ENCODE measurements at places on chromosomes 4 and X. TPM values are rescaled to one million over a fixed set of nuclear protein-coding genes. Genes with fewer than 3 reads are reported as not detected.
A peak's percentile ranks its signal among the peaks of the same experiment; 100 is the strongest.

DNA sequence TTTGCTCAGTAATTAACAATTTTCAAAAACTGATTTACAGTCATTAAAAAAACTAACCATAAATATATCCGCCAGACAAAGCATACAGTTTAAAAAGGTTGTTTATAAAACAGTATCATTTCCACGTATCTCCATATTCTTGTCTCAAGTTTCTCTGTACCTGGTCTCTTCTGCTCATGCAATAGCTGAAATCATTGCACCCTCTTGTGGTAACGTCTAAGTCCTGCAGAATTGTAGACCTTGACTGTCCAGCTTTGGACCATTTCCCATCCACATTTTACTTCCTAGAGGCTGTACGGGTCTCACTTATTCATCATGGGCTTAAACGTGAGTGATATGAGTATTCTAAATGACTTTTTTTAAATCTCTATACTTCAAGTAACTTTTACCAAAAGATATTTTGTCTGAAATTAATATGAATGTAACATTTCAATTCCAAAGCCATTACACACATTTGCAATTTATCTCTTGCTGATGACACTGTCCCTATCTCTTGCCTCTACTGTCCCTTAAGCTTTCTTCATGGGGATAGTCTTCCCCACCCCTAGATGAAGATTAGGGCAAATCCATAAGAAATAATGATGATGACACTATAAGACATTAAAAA is 118.5 kb downstream of the BTC start:
- peak; percentile 50 for DNase-seq

- DNase-seq: no peak
Observed at GRCh38 chr4:164467493-164467892, 286.4 kb upstream of the SMIM31 start.

The NDST4 gene
- total RNA-seq: 1.3 TPM

The RHOH gene
- total RNA-seq: 0.62 TPM

DNA sequence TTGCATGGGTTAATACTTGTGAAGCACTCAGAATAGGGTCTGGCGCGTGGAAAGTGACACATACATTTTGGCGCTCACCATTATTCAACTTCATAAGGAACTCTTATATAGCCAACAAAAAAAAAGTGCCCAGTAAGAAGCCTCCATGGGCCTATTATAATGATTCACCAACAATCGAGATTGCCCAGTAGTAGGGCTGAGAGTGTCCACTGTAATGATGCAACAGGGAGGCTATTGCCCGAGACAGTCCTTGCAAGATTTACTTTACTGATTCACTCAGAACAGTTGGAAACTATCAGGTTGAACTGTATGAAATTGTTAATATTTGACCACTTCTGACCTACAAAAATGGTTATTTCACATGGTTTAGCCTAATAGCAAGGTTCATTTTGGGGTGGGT is 86.0 kb downstream of the PJA1 start:
- DNase-seq: no peak

- no peak for DNase-seq
Observed at GRCh38 chrX:121356850-121357171, 309.4 kb downstream of the GLUD2 start.
